CD14-positive monocyte (primary cell): ENCODE measurements at places on chromosomes 13 and 19.
A peak's percentile ranks its signal among the peaks of the same experiment; 100 is the strongest.

DNA sequence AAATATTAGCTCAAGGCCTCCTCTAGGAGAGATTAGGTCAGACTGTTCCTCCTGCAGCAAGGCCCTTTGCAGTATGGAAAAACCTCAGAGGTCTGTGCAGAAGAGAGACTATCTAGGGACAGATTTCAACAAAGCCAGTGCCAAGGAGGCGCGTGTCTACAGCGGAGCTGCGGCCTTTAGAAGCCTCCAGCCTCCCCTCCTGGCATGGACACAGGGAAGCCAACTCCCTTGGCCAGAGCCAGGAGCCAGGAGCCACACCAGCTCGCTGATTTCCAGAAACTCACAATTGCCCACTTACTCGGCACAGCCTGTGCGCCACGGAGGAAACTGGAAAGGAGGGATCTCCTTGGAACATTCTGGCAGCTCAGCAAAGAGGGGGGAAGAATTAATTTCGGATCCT, 63.4 kb downstream of the INSR start:
- DNase-seq: no peak

GRCh38 chr13:22455036-22455435, 725.7 kb upstream of the SGCG start:
- no peak for DNase-seq

DNA sequence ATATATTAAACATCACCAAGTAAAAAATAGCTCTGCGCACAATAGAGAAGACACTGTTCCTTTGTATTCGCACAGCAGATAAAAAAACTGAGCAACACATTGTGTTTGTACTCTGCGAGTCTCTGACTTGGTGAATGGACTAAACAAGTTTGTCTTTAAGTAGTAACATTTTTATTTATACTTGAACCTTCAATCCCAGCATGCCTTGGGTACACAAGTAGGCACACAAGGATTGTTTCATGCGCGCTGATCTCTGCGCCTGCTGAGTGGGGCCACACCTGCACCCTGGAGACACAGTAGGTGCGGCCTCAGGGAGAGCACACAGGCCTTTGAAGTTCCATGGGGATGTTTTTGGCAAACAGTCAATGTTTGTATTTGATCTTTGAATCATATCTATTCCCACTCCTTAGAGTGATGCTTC, 318.9 kb downstream of the MYO16 start:
- DNase-seq: no peak

DNA sequence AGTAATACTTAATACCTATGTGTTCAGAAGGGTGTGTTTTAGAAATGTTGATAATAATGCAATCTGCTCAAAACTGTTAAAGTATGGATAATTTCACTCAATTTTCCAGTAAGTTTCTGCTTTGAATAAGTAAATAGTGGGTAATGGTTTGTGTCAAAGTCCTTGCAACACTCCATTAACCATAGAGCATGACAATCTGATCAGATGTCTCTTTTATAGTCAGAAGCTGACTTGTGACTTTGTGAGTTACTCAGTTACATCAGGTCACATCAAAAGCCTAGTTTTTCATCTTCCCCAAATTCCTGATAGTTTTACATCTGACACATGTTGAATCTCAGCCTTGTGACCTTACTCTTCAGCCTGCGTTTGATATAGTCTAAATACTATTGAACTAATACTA, 338.0 kb downstream of the EFNB2 start:
- no peak for DNase-seq

DNA sequence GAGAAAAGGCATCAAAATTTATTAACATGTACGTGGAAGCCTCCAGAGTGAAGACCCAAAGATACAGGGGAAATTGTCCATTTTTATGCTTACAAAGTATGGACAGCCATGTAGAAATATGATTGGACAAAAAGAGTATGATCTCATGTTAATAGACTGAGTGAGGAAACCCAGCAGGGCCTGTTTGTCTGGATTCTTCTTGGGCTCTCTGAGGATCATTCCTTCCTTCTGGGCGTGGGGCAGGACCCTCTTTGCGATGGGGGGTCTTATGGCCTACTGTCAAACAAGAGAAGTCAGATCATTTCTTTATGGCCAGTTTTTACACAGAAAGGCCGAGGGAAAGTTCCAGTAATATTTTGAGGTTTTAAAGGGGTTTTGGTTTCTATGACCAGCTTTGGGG, 110.8 kb downstream of the ESD start:
- no peak for DNase-seq

DNA sequence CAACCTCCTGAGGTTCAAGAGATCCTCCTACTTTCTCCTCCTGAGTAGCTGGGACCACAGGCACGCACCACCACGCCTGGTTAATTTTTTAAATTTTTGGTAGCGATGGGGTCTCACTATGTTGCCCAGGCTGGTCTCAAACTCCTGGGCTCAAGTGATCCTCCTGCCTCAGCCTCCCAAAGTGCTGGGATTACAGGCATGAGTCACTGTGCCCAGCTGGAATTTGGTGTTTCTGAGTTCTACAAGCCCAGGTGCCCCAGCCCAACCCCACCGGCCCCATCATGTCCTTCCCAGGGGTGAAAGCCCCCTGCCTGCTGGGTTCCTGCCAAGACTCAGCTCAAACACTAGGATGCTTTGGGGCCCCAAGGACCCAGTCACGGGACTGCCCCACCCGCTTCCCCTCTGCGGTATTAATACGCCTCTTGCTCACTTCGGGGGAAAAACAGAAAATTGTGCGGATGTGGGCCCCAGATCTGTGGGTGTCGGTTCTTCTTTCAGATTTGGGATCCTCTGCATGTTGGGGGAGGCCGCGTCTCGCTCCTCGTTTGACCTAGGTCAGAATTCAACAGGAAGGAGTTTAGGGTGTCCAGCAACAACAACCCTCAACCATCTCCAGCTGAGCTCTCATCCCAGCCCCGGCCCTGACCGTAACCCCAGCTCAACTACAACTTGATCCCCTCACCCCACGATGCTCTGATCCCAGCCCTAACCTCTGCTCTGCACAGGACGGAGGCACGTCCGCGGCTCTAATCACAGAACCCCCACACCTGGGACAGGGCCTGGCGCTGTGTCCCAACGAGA, 3.7 kb upstream of the FCER2 start:
- DNase-seq: peak; percentile 95
